ENCODE measurements at places on chromosomes 4 and X.
A peak's percentile ranks its signal among the peaks of the same experiment; 100 is the strongest.

- DNase-seq = no peak
Measured at GRCh38 chr4:120096508-120097297, 30.1 kb upstream of the MAD2L1 start.

DNA sequence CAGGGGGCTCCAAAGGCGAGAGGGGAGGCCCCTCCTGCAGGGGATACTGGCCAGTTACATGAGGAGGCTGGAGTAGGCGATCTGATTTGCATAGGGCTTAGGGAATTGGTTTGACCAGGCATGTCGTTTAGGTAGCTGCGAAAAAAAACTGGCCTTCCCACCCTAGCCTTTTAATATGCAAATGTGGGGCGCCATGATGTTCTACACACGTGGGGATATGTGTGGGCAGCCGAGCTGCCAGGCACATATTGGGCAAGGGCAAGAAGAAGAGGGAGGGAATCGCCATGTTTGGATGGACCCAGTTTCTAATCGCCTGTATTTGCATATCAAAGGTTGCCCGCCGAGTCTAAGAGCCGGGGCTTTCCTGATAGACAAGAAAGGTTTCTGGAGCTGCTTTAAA lies 121.3 kb downstream of the PRKX start:
- DNase-seq = no peak

GRCh38 chr4:8168232-8168631 lies 9.6 kb upstream of the ABLIM2 start:
- no peak for DNase-seq

- DNase-seq = no peak
Measured at GRCh38 chr4:85369703-85370380, 105.1 kb upstream of the ARHGAP24 start.

DNA sequence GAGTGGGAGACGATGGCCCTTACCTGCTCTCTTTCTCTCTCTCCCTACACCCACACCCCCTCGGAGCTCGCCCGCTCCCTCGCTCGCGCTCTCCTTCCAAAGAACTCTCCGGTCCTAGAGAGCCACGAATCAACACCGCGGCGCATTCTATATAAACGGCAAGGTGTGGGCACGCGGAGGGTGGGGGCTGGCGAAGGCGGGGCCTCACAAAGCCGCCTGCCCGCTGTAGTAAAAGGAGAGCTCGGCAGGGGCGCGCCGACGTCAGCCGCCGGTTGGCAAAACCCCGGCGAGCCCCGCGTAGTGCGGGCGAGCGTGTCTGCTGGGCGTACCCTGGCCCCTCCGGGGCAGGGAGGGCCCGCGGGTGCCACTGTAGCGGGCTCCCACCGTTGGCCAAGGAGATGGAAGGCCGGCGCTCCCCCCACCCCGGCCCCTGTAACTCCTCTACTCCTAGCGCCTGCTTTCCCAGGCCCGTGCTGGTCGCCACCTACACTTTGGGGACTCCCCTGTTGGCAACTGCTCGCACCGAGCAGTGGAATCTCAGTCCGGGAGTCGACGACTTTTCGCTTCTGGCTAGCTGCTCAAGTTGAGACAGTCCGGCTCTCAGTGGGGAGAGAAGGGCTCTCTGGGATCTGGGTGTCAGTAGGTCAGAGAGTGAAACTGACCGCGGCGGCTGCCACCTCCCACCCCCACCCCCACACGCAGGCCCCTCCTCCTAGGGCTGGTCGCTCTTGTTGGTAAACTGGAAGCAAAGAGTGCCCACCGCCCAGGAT lies 325.5 kb upstream of the F9 start:
- no peak for DNase-seq

GRCh38 chrX:114028907-114029662 lies 554.8 kb upstream of the HTR2C start:
- no peak for DNase-seq

DNA sequence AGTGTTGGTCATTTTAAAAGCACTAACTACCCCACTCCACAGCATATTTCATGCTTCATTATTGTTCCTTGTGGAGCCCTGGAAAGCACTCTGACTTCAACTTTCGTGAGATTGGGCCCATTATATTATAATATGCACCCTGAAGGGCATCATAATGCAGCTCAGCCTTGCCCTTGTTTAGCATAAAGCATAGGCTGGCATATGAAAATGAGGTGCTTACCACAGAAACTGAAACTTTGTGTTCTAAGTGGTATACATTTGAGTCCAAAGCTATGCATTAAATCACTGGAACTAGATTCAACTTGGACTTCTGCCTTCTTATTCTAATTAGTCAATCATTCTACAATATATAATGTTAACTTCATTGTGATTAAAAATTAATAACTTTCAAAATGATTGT lies 1027.9 kb downstream of the STIM2 start:
- DNase-seq = no peak

DNA sequence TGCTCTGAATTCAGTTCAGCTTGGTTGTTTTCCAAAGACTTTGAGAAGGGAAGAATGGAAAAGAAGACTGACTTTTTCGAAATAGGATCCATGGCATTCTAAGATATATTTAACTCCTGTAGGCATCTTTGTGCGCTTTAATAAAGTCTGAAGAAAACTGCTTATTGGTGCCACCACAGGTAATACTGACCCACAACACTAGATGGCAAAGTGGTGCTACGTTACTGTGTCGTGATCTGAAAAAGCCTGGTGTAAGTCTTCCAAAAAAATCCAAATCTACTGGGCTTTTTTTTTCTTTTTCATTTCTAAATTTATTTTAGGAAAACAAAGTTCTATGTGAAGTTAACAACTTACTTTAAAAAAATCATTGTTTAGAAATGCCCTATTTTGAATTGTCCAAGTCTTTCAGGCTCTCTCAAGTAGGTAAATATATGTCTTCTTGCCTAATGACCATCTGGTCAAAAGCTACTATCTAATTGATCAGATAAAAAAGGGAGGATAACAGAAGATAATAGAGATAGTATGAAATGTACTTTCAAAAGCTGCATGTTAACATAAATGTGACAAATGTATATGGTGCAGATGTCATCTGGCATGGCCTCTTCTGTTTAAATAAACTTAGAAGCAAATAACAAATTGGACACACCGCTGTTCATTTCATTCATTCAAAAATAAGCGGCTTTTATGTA lies 47.0 kb upstream of the MID1IP1 start:
- DNase-seq = no peak

GRCh38 chr4:146632770-146633470 lies 5.8 kb upstream of the POU4F2 start:
- no peak for DNase-seq

DNA sequence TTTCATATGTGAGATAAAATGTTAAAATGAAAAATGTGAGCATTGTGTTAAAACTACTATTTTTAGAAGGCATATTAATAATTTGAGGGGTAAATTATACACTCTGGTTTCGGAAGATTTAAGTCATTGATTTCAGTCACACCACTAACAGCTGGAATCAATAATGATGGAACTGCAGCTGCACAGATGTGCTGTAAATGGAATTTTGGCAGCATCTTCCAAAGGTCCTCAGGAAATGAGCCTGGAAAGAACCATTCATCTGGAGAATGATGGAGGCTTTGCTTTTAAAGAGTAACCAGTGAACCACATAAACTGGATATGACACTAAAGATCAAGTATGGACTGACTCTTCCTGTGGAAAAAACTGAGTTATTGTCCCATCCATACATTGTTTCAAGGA lies 759.0 kb upstream of the EPHA5 start:
- DNase-seq = no peak

GRCh38 chr4:83247415-83248357 lies 36.9 kb downstream of the COQ2 start:
- no peak for DNase-seq

GRCh38 chr4:2898001-2898400 lies 54.4 kb downstream of the ADD1 start:
- DNase-seq = no peak

DNA sequence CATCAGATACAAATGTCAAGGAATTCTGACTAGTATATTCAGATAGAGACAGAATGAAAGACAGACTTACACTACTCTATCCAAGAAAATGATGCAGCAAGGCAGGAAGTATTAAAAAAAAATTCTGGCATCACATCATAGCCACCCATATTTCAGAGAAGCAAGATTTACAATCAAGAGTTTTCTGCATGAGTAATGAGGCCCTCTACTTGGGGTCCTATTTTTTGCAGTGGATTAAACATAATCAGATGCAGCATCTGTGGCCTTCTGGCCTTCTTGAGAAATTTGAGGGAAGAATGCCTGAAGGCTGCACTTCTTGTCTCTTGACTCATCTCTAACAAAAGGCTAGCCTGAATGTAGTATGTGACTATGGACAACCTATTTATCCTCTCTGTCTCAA lies 48.2 kb upstream of the SLIT2 start:
- no peak for DNase-seq

GRCh38 chrX:149037281-149037870 lies 467.7 kb downstream of the IDS start:
- no peak for DNase-seq

DNA sequence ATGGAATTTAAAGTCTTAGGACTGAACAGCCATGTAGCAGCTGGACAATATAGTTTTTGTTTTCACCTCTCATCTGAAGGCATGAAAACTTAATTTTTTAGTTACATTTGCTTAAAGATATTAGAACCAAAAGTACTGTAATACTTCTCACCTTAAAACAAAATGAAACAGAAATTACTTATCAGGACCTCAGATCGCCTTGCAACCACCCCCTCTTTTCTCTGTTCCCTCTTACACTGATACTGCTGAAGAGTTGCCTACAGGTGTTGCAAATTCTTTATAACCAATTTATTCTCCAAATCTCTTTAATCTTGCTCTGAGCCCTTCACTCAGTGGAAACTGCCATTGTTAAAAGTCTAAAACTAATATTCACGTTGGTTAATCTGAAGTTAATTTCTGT lies 145.0 kb downstream of the SPCS3 start:
- DNase-seq = no peak

- no peak for DNase-seq
Measured at GRCh38 chr4:35975617-35976355, 268.5 kb downstream of the ARAP2 start.

DNA sequence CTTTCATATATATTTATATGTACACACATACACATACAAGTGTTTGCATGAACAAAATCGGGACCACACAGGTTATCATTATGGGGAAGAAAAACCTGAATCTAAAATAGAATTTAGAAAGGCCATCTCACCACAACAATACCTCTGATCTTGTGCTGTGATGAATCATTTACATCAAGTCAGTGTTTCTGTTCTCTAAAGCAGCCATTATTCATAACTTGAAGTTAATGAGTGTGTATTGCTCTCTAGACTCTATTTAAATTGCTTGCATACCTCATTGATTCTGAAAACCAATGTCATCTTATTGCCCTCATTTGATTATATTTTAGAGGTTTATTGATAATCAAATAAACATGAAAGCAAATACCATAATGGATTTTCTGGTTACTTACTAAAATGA lies 71.6 kb downstream of the FAM114A1 start:
- DNase-seq = no peak

GRCh38 chr4:175930471-175930870 lies 118.4 kb upstream of the GPM6A start:
- no peak for DNase-seq

- DNase-seq = no peak
Measured at GRCh38 chr4:13794819-13795565, 167.5 kb upstream of the BOD1L1 start.

GRCh38 chr4:141077611-141078225 lies 55.6 kb downstream of the RNF150 start:
- DNase-seq = peak; percentile 18

- no peak for DNase-seq
Measured at GRCh38 chrX:44306356-44306755, 37.1 kb downstream of the EFHC2 start.

GRCh38 chrX:104085919-104086318 lies 9.9 kb upstream of the TMSB15C start:
- DNase-seq = no peak

- DNase-seq = no peak
Measured at GRCh38 chrX:97563531-97564133, 679.9 kb downstream of the RPA4 start.

DNA sequence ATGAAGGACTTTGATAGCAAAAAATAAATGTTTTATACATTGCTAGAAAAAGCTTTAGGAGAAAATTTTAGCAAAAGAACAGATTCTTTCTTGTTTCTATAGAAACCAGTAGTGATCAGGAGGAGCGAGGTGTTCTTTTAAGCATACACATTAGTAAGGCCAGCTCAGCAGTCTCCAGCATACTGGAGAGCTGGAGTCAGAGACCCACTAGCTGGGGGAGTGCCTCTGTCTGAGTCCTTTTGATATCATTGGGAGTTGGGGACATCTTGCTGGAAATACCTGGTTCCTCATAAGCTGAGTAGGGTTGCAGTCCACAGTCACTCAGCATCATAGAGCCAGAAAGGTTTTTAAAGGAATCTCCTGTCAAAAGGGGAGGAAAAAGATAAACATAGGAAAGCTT lies 67.4 kb downstream of the AFF2 start:
- no peak for DNase-seq

DNA sequence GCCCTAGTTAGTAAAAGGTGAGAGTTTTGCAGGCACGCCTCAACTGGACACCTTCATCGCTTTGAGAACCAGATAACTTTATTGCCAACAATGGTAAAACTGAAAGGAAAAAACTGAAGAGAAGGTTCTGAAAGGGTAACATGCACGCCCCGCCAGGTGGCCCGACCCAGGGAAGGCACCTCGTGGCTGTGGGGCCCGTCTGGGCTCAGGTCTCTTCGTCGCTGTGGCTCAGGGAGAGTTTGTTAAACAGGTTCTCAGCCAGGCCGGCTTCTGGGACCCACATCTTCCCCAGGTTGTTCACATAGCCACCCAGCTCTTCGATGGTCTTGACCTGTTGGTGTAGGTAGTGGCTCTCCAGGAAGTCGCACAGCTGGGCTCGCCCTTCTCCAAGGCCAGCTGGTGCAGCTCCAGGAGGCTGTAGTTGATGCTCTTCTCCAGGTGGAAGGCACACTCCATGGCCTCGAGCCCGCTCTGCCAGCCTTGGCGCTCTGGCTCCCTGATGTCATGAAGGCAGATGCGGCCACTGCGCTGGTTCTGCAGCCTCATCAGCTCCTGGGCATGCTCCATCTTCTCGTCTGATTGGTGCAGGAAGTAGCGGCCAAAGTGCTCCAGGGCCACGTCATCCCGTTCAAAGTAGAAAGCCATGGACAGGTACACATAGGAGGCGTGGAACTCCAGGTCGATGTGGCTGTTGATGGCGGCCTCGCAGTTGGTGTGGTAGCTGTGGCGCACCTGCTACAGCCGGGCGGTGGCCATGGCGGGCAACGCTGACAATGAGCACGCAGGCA lies 69.7 kb downstream of the FAM47C start:
- DNase-seq = no peak

DNA sequence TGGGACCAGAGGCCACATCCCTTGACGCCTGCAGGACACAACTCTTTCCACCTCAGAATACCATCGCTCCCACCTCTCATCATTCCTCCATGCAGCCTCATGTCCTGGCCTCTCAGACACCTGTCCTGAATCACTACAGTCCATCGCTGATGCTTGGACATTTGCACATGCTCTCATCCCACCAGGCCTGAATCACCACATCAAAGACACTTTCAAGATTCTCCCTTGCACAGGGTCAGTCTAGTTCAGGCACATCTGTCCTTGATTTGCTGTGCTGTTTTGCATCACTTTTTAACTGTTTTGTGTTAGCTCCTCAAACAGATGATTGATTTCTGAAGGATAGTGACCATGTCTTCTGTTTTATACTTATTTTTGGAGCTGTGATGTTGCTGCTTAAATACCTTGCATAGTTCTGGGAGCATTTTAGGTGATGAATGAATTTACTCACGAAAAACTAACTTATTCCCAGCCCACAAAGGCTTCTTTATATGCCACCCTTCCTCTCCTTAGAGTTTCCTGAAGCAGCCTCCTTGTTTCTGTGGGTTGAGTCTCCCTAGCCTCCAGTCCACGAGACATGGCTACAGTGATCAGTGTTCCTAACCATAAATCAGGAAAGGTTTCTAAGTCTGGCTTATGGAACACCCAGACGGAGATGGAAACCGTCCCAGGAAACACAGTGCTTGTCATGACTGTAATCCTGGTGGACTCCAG lies 2.6 kb downstream of the FAM114A1 start:
- no peak for DNase-seq

All from heart right ventricle (tissue), 16 donors.